ENCODE measurements at places on chromosomes 5 and 9. TPM values are rescaled to one million over a fixed set of nuclear protein-coding genes. Genes with fewer than 3 reads are reported as not detected.

The PTAR1 gene
- total RNA-seq: 27.9 TPM

The EXOSC3 gene
- 14.6 TPM for total RNA-seq

The ARL10 gene
- total RNA-seq: 3.1 TPM

The SH3PXD2B gene
- total RNA-seq: 5.3 TPM

The PAX5 gene
- total RNA-seq: not detected

The PCDHGB2 gene
- total RNA-seq: 2.2 TPM

The WNT8A gene
- total RNA-seq: not detected

The SLC25A2 gene
- 0.32 TPM for total RNA-seq

The CTSV gene
- total RNA-seq: 0.17 TPM

The GM2A gene
- 4.0 TPM for total RNA-seq

The PTGES gene
- 0.38 TPM for total RNA-seq

The UBAC1 gene
- total RNA-seq: 187 TPM

The MLANA gene
- not detected for total RNA-seq

The QRFP gene
- not detected for total RNA-seq

The SLC22A4 gene
- total RNA-seq: 2.8 TPM

The ZDHHC11 gene
- total RNA-seq: 1.8 TPM

The CTXN3 gene
- not detected for total RNA-seq

The SHROOM1 gene
- total RNA-seq: 1.5 TPM

The ST8SIA4 gene
- total RNA-seq: 2.2 TPM

The DNM1 gene
- 5.4 TPM for total RNA-seq

The FAM174A gene
- total RNA-seq: 39.1 TPM

The TMEM267 gene
- total RNA-seq: 5.9 TPM

The CDC14B gene
- 2.1 TPM for total RNA-seq

The INSL4 gene
- total RNA-seq: not detected

The SLC34A1 gene
- total RNA-seq: not detected

The CNTNAP3B gene
- 1.1 TPM for total RNA-seq

The TMC1 gene
- total RNA-seq: 2.6 TPM

The GPR21 gene
- total RNA-seq: 0.64 TPM

The SSNA1 gene
- 51.5 TPM for total RNA-seq

The PCDHB14 gene
- 0.48 TPM for total RNA-seq

The KIF24 gene
- 0.54 TPM for total RNA-seq

The GSN gene
- 490 TPM for total RNA-seq

The TPPP gene
- 4.9 TPM for total RNA-seq

The PCDHGC5 gene
- total RNA-seq: 0.50 TPM

The TARS1 gene
- total RNA-seq: 50.8 TPM

The GPR107 gene
- 25.9 TPM for total RNA-seq

The TSSK1B gene
- not detected for total RNA-seq
